Renal pelvis (tissue), 12 donors: ENCODE measurements at places on chromosomes 3 and 15. TPM values are rescaled to one million over a fixed set of nuclear protein-coding genes. Genes with fewer than 3 reads are reported as not detected.

GRCh38 chr3:170429050-170429449 is 10.4 kb downstream of the CLDN11 start:
- DNase-seq: no peak

GRCh38 chr3:38088126-38089078 is 48.5 kb downstream of the ACAA1 start:
- DNase-seq: no peak

DNA sequence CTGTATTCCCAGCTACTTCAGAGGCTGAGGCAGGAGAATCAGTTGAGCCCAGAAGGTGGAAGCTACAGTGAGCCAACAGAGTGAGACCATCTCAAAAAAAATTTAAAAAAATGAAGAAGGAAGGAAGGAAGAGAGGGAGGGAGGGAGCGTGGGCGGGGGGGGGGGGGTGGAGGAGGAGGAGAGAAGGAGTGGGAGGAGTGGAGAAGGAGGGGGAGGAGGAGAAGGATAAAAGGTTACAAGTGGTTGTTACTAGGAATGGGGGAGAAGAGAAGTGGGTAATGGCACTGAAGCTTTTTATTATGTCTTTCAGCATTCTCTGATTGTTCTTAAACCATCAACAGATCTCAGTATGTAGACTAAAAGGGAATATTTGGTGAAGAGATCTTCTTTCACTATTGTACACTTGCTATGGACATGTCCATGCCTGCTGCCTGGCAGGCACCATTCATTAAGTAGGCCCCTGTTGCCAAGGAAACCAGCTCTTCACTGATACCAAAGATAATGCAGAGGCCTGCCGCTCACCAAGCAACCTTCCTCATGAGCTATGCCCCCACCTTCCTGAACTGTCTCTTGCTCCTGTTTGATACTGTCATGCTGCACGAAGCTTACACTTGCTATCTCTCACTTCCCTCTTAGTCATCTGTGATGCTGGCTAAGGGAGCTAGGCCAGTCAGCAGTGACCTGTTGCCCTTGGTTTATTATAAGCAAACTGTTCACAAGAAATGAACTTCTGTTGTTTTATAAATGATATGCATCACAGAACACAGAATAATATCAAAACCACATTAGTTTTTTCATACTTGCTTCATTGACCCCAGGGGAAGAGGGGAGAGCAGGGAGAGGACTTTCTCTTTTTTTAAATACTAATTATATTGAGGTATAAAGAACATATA is 23.1 kb downstream of the EPM2AIP1 start:
- no peak for DNase-seq

GRCh38 chr3:123039178-123039577 is 11.6 kb upstream of the SEMA5B start:
- no peak for DNase-seq

- no peak for DNase-seq
Measured at GRCh38 chr3:112474796-112475195, 24.5 kb downstream of the BTLA start.

DNA sequence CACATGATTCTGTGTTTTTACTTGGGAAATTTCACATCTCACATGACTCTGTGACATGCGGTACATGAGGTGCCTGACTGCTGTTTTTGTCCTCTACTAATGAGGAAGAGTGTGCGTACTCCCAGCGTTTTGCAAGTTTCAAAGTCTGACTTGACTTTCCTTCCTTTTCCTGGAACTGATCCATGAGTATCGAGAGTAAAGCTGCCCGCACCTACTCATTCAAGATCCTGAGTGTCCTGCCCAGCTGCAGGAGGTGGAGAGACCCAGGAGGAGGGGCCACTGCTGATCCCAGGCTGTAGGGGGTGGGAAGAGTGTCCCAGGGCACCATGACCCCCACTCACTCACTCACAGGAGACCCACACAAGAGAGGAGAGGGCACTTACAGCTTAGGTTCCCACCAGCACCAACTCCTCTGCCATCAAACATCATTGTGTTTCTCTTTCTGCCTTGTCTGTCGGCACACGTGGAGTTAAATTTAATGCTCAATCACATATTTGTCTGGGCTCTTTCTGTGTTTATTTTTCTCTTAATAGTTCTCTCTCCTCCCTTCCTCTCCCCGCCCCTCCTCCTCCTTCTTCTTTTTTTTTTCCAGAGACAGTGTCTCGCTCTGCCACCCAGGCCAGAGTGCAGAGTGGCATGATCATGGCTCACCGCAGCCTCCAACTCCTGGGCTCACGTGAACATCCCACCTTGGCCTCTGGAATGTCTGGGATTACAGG is 1.4 kb downstream of the CCR5AS start:
- DNase-seq: no peak

The UCN2 gene
- 0.26 TPM for polyA plus RNA-seq

The SUCNR1 gene
- polyA plus RNA-seq: 6.5 TPM

The GCHFR gene
- polyA plus RNA-seq: 58.9 TPM

The MCTP2 gene
- 20.2 TPM for polyA plus RNA-seq
